ENCODE measurements at places on chromosomes 6 and 20.

GRCh38 chr6:143408151-143408786 lies 42.2 kb downstream of the ADAT2 start:
- no peak for DNase-seq

GRCh38 chr20:64138276-64138815 lies 25.9 kb upstream of the MYT1 start:
- DNase-seq = no peak

- no peak for DNase-seq
These were observed 125.3 kb downstream of the DLL1 start for GRCh38 chr6:170165471-170166117.

DNA sequence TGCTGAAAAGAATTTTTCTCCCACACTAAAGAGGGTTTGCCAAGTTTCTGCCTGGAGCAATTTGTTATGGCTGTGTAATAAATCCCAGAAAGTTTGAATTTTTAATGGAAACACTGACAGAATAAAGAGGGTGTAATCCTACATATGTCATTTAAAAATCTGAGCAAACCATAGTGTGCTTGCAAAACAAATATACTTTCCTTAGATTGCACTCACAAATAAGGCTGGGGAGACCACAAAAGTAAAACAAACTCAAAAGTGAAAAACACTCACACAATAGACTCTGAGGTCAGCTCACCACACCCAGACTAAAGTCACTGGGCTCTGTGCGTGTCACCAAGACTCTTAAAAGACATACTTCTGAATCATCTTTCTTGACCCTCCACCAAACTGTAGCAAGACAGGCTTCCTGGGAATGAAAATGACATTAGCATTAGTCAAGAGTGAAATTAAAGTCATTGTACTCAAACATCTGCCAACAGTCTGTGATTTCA lies 4.8 kb upstream of the ATXN1 start:
- DNase-seq = peak; percentile 60

GRCh38 chr20:46695892-46696291 lies 6.6 kb upstream of the TP53RK start:
- DNase-seq = no peak

DNA sequence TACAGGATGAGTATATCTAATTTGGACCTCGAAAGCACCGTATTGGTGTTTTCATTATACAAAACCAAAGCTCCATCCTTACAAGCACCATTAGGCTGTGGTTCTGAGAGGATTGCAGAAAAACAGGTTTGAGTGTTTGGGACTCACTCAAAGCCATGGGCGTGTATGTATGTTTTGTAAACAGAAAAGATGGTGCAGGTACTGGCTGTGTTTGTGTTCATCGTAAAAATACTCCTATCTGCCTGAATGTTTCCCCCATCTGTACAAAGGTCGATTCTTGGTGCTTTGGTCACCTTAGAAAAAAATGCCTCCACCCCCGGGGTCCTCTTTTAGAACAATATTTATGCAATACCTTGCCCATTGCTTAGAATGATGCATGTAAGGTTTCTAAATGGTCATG lies 286.6 kb downstream of the TSHZ2 start:
- DNase-seq = no peak

DNA sequence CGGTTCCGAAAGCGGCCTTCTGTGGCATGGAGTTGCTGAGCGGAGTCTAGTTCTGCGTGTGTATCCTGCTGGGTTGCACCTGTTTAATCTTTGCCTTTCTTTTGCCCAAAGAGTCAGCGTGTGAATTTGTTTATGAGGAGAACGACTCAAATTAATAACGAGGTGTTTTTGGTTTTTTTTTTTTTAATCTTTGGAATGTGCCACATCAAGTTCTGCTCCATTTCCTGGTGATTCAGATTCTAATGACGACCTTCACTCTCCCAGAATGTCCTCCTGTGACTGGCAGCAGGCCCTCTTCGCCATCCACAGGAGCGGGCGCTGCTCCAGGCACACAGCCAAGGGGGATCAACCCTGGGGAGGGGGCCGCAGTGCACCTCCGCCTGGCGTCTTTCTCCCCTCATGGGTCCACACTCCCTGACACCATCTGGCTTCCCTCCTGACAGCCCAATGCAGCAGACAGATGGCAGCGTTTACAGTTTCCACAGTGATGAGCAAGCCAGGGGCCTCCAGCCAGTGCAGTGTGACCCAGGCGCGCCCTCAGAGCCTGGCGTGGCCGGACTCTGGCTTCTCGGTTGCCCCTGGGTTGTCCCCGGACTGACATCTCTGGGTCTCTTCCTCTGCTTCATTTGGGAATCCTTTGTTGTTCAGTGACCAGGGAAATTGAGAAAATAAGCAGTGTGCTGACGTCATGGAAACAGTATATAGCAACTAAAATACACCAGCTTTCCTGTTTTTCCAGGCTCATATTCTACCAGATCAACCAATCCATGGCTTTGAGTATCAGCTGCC lies 27.5 kb upstream of the AFDN start:
- no peak for DNase-seq

GRCh38 chr20:50308513-50309279 lies 118.1 kb downstream of the CEBPB start:
- DNase-seq = no peak

- DNase-seq = no peak
These were observed 548 bp downstream of the PERP start for GRCh38 chr6:138106665-138107077.

GRCh38 chr6:123803504-123804013 lies at the start of gene NKAIN2:
NKAIN2 (plus strand) TSS chr6:123803865.
- DNase-seq = no peak

DNA sequence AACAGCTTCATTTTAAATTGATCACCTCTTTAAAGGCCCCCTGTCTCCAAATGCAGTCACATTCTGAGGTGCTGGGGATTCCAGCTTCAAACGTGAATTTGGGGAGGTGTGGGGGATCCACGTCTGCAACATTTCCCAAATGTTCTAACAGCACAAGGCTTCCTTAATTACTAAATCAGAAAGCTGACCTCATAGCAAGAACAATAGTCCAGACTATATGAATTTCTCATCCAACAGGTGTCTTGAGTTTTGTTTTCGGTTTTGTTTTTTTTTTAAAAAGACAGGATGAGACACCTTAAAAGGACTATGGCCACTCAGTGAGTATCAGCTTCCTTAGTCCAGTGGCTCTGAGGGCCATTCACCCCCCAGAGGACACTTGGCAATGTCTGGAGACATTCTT lies 11.5 kb downstream of the ATP9A start:
- DNase-seq = no peak

- DNase-seq = no peak
These were observed 537.6 kb downstream of the HDGFL1 start for GRCh38 chr6:23106951-23107350.

GRCh38 chr20:8074931-8075330 lies 55.4 kb upstream of the TMX4 start:
- DNase-seq = no peak

DNA sequence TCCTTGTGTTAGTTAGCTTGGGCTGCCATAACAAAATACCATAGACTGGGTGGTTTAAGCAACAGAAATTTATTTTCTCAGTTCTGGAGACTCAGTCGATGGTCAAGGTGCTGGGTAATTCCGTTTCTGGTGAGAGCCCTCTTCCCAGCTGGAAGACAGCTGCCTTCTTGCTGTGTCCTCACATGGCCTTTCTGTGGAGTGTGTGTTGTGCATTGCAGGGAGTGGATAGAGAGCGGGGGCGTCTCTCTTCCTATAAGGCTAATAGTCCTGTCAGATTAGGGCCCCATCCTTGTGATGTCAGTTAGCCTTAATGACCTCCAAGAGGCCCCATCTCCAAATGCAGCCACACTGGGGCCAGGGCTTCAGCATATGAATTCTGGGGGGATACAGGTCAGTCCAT lies 19.2 kb downstream of the CHMP4B start:
- no peak for DNase-seq

DNA sequence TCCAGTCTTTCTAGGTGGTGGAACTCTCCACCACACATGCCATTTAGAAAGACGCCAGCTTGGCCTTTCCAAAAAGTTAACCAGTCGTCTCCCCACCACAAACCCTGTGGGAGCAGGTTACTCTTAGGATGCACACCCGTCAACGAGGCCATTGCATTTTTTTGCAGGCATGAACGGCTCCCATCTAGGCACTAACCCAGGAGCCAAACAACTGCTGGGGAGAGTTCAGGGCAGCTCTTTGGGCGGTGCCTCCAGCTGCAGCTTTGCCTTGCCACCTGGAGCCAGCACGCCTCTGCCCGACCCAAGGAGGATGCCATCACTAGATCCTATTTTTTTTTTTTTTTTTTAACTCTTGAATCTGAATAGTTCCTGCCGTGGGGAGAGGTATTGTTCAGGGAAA lies 39.9 kb downstream of the TBC1D7 start:
- no peak for DNase-seq

DNA sequence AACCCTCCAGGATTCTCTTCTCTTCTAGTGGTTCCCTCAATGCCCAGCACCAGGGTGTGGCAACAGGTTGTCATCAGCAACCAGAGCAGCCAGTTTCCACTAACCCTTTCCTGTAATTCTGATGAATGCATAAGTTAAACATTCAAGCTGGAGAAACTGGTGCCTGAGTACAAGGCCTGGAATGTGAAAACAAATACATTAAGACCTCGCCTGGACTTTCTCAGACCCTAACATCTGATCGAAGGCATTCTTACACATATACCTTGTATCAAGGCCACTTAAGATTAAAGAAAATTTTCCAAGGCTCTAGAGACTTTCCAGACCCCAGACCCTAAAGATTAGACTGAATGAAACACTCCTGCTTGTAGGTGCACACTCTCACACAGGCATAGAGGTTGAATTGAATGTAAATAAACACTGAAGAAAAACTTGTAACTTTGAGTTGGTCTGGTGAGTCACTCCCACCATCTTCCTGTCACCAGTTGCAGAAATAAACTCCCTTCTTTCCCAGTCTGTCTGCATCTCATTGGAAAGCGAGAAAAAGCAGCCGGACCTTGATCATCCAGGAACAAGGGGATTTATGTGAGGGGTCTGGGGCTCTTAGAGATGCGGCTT lies 9.0 kb downstream of the LRP11 start:
- DNase-seq = no peak

DNA sequence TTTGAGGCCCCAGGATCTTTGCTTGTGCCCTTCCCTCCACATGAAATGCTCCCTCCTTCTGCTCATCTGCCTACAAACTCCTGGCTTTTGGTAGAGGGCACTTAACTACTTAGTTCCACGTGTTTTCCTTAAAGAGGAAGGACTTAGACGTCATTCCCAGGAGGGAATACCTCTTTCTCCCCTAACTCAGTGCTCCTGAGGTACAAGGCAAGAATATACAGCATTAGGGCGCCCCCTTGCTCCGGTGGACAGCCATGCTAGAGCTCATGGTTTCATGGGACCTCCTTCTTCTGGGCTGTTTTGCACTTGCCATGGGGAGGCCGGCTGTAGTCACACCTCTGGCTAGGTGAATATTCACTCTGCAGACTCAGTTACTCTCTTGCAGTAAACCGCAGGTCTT lies 93.8 kb upstream of the LY86 start:
- DNase-seq = peak; percentile 67

- DNase-seq = no peak
These were observed 252.4 kb downstream of the HDGFL1 start for GRCh38 chr6:22821664-22822320.

GRCh38 chr20:46998477-46999240 lies 104.0 kb downstream of the EYA2 start:
- DNase-seq = no peak

DNA sequence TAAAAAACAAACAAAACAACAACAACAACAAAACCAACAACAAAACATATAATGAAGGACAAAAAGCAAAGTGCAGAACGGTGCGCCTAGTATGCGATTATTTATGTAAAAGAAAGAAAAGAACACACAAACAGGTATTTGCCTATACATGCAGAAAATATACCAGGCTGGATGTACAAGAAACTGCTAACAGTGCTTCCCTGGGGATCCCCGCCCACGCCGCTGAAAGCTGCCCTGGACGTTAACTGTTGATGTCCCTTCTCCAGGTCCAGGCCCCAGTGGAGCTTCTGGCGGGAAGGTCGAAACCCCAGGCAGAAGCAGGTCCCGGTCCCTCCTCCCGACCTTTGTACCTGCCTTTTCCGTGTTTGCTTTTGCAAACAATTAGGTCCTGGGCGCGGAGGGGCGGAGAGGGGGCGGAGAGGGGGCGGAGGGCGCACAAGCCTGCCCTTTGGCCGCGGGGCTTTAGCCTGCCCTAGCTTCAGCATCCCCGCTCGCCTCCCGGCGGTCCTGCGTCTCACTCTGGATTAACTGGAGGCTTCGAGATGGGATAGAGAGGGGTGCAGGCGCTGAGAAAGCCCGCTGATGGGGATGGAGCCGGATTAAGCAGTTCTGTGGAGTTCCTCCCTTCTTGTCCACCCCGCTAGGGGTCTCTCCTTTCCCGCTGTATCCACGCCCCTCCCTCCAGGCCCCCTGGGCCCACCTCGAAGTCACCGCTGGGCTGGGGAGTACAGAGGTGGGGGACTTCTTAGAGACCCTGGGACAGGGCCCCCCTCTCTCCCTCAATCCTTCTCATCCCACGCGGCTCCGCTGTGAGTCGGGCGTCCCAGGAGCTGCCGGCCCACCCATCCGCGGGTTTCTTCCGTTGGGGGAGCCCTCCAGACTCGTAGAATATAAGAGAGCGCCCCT lies 8.2 kb upstream of the AHCY start:
- no peak for DNase-seq

GRCh38 chr6:144335311-144335861 lies 50.3 kb downstream of the UTRN start:
- no peak for DNase-seq

- DNase-seq = no peak
These were observed 20.0 kb downstream of the SULF2 start for GRCh38 chr20:47765271-47765670.

DNA sequence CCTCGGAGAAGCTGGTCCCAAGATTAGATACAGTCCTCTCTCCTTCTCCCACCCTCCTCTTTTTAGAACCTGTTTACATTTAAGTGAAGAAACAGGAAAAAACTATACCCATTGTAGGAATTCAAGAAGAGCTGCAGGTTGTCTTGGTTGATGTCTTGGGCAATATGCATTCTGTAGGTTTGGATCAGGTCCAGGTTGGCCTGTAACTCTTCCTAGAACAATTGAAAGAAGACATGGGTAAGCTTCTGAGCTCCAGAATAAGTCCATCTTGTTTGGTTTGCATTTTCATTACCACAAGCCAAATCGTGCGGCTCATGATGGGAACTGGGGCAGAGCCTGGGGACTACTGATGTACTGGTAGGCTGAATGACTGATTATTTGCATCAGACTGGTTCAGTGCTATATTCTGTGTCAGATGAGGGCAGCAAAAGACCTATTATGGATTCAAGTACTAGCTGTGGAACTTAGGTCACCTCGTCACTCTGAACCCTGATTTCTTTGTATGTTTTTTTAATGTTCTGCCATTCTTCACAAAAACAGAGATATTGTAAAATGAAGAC lies 20.3 kb upstream of the SLA2 start:
- DNase-seq = no peak

- no peak for DNase-seq
These were observed 471.3 kb downstream of the DHX35 start for GRCh38 chr20:39433466-39433865.

DNA sequence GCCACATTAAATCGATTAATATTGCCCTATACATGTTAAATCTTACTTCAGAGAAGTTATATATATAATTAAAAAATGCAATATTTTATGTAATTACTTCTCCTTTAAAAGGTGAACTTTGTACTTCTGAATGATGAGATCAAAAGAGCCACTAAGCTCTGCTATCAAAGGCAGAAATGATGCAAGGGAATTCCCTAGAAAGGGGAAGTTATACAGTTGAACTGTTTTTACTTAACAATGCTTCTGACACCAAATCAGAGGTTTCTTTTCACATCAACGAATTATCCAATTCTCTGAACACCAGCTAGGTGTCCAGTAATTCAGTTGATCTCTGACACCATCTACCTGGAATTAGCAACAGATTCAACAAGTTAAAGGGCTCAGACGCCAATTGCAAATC lies 319.9 kb upstream of the TSHZ2 start:
- DNase-seq = no peak

- DNase-seq = no peak
These were observed 25.3 kb downstream of the MOCS1 start for GRCh38 chr6:39908838-39909583.
